ENCODE measurements at places on chromosomes 4 and X. TPM values are rescaled to one million over a fixed set of nuclear protein-coding genes. Genes with fewer than 3 reads are reported as not detected.

GRCh38 chr4:107071108-107071507, 35.0 kb upstream of the DKK2 start:
- peak; percentile 15 for DNase-seq

DNA sequence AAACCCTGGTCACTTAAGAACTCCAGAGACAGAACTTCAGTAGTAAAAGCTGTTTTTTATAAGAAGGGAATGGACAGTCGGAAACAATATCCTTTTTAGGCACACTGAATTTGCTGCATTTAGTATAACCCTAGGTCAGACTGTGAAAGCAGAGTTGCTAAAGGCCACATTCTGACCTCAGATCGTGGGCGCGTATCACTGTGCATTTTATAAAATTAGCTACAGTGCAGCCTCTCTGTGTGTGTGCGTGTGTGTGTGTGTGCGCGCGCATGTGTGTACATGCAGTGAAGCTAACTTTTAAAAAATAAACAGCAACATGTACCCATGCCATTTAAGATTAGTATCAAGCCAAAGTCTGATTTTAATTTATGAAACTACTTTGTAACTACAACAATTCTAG, 8.0 kb downstream of the ZNF827 start:
- DNase-seq = no peak

GRCh38 chr4:3759236-3759635, 6.9 kb upstream of the ADRA2C start:
- no peak for DNase-seq

Gene FAAH2
- 6.3 TPM for total RNA-seq

GRCh38 chrX:69177511-69178162, 12.4 kb upstream of the PJA1 start:
- DNase-seq = peak; percentile 18

GRCh38 chrX:13816643-13817627, at the start of gene GPM6B:
Gene GPM6B (minus strand): TSS chrX:13817093. CDS start chrX:13816904, 189 bp downstream.
- DNase-seq = no peak

DNA sequence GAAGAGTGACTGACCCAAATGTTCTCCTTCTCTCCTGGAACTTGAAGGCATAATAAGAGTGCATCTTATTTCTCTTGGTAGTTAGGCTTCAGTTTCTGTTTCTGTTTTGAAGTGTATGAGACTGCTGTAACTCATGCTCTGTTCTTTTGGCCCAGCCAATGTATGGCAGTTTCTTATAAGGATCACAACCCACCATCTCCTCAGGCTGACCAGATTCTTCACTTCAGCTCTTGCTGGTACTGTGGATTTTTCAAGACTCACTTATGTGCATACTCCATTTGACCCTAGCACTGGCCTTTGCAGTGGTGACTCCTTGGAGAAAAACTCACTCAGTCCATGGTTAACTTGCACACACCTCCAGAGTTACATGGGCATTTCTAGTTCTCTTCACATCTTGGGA, 9.6 kb upstream of the YTHDC1 start:
- DNase-seq = no peak

Gene PDLIM3
- total RNA-seq = 1.6 TPM

Gene GCNA
- 1.6 TPM for total RNA-seq

DNA sequence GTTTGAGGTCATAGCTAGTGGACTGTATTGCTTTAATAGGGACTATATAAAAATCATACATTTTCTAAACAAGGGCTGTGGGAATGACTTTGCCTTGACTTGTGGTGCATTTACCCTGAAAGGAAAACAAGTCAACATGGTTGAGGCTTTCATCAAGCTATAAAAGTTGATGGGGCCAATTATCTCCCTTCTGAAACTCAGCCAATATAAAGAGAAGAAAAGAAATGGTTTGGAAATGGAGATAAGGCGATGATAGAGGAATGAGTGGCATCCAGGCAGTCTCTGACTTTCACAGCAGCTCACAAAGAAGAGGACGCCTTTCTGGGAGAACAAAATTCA, 118.7 kb downstream of the SMARCA1 start:
- DNase-seq = no peak

GRCh38 chr4:173490256-173490655, 39.8 kb downstream of the HAND2 start:
- DNase-seq = no peak

DNA sequence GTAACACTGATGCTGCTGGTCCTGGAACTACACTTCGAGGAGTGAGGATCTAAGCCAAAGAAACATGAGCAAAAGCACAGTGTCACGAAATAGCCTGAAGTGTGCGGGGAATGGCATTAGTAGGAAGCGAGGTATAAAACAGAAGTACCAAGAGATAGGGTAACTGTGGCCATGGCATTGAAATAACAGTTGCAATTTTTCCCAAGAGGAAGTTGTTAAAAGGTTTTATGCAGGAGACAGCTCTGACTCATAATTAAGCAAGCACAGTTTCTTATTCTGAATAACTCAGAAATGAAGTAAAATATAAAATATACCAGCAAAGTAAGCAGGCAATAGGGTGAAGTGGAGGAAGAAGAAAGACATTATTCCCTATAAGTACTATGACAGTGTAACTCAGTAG, 90.3 kb upstream of the TMEM150C start:
- peak; percentile 34 for DNase-seq

DNA sequence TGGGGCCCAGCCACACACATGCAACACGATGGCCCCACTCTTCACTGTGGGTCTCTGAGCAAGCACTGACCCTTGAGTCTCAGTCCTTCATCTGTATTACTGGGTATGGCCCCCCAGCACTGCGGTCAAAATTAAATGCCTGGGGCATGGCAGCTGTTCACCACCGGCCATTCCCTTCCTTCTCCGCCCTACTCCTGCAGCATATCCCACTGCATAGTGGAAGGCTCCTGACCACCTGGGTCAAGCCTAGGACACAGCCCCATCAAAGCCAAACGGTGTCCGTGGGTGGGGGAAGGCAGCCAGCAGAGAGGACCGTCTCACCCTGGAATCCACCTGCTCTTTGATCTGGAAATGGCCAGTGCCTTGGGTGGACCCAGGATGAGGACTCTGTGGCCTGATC, 30.7 kb downstream of the PPP2R2C start:
- DNase-seq = no peak

DNA sequence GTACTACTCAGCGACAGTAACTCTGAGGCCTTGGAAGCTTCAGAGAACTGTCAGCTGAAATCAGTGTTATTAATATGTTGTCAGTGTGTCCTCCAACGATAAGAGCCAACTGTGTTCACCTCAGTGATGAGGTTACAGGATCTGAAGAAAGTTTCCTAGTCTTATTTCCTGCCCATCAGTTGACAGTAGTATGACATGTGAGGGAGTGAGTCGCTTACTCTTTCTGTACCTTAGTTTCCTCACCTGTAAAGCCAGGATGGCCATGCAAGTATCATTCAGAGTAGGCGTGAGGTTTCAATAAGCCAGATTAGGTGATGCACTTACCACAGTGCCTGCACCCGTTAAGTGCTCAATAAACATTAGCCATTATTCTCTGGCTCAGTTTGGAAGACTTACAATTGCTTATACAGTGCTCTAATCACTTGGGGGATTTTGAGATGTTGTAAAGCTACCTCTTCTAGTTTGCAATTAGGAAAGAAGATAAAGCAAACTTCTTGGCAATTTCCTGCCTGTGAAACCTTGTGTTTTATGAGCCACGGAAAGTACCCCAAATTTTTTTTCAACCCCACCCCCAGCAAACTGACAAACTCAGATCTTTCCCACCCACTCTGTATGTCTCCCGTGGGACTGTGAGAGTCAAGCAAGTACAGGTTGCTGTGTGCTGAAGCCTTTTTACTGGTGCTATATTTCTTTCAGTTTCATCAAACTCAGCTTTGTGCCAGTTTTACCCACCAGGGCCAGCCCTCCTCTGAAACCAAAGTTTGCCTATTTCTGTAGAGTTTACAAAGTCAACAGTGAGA, 62.2 kb downstream of the ANXA3 start:
- no peak for DNase-seq

Gene SSX3
- total RNA-seq = not detected

Gene RIPPLY1
- 0.13 TPM for total RNA-seq

DNA sequence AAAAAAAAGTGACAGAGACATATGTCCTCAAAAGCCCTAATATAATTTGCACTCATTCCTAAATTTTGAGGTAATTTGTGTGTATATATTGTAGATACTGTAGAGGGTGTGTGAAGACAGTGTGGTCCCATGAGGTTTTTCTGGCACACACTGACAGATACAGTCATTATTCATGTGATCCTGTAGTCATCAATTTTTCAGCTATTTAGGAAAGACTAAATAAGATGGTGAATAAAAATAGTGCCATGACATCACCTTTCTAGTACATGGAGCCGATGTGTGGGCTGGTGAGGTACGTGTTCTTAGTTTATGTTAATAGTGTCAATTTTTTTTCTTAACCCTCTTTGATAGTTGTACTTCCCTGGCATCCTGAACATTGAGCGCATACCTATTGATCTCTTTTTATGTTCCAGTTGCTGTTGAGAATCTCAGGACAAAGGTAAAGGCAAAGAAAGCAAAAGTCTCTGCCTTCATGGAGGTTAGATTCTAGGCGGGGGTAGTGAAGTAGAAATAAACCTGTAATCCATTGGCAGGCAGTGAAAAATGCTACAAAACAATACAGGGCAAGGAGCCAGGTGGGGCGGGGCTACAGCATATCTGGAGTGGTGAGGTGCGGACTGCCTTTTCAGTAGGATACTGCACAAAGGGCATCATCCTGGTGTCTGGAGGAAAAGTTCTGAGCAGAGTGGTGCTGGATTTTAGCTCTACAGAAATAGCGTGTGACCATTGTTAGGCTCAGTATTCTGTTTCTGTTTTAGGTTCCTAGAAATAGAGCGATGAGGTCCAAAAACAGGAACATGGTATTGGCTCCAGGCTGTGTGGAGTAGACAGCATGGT, 93.8 kb downstream of the ARHGAP10 start:
- DNase-seq = peak; percentile 39

DNA sequence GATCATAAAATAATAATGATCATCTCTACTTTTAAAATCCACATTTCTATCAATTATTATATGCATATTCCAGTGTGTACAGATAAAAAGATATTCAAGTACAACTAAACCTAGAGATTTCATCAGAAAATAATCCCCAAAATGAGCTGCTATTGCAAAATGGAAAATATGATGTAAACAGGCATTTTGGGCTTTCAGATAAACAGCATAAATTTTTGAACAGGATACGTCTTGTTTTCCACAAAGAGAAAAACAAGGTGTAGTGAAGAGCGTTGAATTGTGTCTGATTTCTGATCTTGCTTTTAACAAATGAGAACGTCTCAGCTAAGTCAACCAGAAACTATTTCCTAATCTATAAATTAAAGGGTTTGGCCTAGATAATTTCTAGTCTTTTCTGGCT, 349.6 kb upstream of the FTHL17 start:
- DNase-seq = no peak

All from bronchial epithelial cell (primary cell).